ENCODE measurements at places on chromosomes 2 and 18. TPM values are rescaled to one million over a fixed set of nuclear protein-coding genes. Genes with fewer than 3 reads are reported as not detected.

LYPD6B gene
- total RNA-seq = 1.1 TPM

DNA sequence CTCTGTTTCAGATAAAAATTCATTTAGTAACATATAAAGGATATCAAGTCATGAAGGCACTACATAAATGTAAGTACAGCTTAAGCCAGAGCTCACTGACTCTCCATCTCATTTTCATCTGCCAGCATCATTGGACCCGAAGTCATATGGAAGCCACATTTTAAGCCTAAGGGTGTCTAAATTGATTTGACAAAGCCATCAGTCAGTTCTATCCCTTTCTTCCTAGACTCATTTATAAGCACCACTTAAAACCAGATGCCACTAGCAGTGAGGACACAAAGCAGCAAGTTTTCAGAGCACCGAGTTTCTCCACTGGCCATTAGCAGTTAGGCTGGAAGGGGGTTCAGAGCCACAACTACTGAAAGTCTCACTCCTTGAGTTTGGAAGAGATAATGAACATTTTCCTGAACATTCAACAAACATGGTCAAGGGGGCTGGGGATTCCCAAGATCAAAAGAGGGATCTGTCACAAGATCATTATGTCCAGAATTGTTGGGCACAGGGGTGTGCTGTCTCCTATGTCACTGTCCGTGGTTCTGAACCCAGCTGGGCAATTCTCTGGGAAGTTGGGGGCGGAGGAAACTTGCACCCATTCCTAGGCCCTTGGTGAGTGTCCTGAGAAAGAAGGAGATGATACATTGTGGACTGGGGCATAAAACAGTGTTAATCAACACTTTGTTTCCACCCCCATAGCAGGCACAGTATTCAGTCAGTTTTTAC, 158.5 kb upstream of the LMAN1 start:
- H3K36me3 ChIP-seq = no peaks in the 10 kb centered on the region
- H3K4me3 ChIP-seq = no peak overlapping the region
- no peak for DNase-seq
- H3K27ac ChIP-seq = no peak overlapping the region

DNA sequence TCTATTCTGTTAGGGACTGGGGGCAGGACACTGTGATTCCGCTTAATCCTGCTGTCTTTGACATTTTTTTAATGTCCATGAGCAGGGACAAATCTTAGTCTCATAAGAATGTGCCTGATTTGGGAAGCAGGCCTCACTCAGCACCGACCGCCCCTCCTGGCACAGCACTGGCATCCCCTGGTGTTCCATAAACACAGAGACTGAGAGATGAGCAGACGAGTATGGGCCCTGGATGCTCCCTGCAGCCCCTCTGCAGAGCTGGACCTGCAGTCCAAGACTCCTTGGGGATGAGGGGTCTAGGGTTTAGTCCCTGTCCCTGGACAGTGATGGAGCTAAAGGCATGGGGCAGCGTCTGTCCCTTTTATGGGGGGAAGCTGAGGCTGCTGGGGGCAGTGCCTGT, 81.6 kb downstream of the NDUFA10 start:
- H3K4me3 ChIP-seq = no peak overlapping the region
- no peaks in the 10 kb centered on the region for H3K36me3 ChIP-seq
- no peak overlapping the region for H3K27ac ChIP-seq
- no peak for DNase-seq
- H3K4me1 ChIP-seq = peaks cover 6% of the 10 kb centered on the region
- H3K27me3 ChIP-seq = no peaks in the 10 kb centered on the region

DNA sequence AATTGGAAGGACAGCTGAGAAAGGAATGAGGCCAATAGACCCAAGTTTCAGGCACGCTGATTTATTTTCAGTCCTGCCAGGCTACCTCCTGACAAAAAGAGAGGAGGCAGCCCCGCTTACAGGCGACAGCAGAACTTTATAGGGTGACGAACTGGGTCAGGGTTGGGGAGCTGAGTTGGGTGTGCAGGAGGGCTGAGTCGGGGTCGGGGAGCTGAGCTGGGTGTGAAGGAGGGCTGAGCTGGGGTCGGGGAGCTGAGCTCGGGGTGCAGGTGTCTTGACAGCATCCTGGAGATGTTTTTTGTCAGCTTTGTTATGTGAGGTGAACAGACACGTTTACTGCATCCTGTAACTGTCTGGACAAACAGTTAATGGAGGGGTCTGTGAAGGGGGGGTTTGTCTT, 342.2 kb downstream of the ADCYAP1 start:
- no peak for DNase-seq
- H3K27me3 ChIP-seq = no peaks in the 10 kb centered on the region
- H3K27ac ChIP-seq = no peak overlapping the region
- no peaks in the 10 kb centered on the region for H3K4me1 ChIP-seq

GRCh38 chr2:19916385-19916950, 14.7 kb upstream of the TTC32 start:
- H3K4me1 ChIP-seq = peaks cover 7% of the 10 kb centered on the region
- H3K4me3 ChIP-seq = no peak overlapping the region
- no peak for DNase-seq
- H3K36me3 ChIP-seq = no peaks in the 10 kb centered on the region
- H3K27ac ChIP-seq = no peak overlapping the region

DNA sequence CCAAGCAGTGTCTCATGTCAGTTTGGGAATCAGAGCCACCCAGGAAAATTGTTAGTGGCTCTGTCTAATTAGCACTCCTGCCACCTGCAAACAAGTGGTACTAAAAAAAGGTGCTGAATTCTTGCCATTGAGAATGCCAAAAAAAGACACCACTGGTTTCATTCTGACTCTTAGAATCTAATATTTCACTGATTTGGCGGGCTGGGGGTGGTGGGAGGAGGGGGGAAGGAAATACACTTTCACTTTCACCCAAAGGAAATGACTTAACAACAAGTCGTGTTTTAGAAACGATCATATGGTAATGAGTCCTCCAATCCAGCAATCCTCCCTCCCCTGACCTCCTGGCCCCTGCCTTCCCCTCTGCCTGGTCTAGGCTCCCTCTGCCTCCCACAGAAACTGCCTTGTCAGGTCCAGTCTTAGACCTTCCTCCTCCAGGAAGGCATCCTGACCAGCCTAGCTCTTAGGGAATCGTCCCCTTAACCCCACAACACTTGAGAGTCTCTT, 4.4 kb upstream of the KLHL29 start:
- H3K27me3 ChIP-seq = no peaks in the 10 kb centered on the region
- H3K27ac ChIP-seq = no peak overlapping the region
- H3K4me3 ChIP-seq = no peak overlapping the region
- peaks cover 13% of the 10 kb centered on the region for H3K4me1 ChIP-seq
- no peak for DNase-seq

SLC38A11 gene
- total RNA-seq = not detected

LAMA3 gene
- 0.50 TPM for total RNA-seq

- no peaks in the 10 kb centered on the region for H3K36me3 ChIP-seq
- no peak for DNase-seq
- no peaks in the 10 kb centered on the region for H3K27me3 ChIP-seq
- no peaks in the 10 kb centered on the region for H3K4me1 ChIP-seq
- H3K4me3 ChIP-seq = no peak overlapping the region
These were observed 92.7 kb downstream of the CSRNP3 start for GRCh38 chr2:165562233-165562632.

GRCh38 chr2:223786943-223787342, 50.4 kb downstream of the AP1S3 start:
- H3K27me3 ChIP-seq = no peaks in the 10 kb centered on the region
- no peak overlapping the region for H3K4me3 ChIP-seq
- no peaks in the 10 kb centered on the region for H3K36me3 ChIP-seq
- H3K27ac ChIP-seq = no peak overlapping the region
- no peaks in the 10 kb centered on the region for H3K4me1 ChIP-seq

CDH2 gene
- total RNA-seq = 326 TPM

DNA sequence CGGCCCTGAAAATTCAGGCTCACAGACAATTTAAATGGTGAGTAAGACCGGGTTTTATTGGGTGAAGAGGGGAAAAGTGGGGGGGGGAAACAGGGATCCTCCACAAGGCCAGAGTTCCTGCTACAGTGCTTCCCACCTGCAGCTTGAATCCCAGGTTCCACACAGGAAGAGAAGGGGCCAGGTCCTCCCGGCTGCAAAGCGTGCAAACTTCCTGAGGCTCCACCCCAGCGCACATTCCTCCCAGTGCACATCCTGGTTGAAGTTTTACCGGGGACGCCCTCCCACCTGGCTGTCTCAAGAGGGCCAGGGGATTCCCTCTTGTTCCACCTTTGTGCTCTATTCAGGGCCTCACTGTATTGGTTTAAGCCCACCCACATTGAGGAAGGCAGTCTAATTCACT, 347.7 kb upstream of the REG3G start:
- no peak for DNase-seq
- no peaks in the 10 kb centered on the region for H3K27me3 ChIP-seq
- H3K4me1 ChIP-seq = no peaks in the 10 kb centered on the region
- H3K4me3 ChIP-seq = no peak overlapping the region

Measured in astrocyte (in vitro differentiated cells and primary cell).